Renal pelvis (tissue), 12 donors: ENCODE measurements at places on chromosomes 6 and 20. TPM values are rescaled to one million over a fixed set of nuclear protein-coding genes. Genes with fewer than 3 reads are reported as not detected.

LAMP5 gene
- polyA plus RNA-seq, result 8.1 TPM

EDN1 gene
- polyA plus RNA-seq, result 4.0 TPM

SLC2A10 gene
- polyA plus RNA-seq, result 18.0 TPM

RIPOR3 gene
- 8.5 TPM for polyA plus RNA-seq

SLC35F1 gene
- polyA plus RNA-seq, result 2.7 TPM

SERAC1 gene
- 10.1 TPM for polyA plus RNA-seq

FUT9 gene
- 6.4 TPM for polyA plus RNA-seq

- DNase-seq, result no peak
Observed at GRCh38 chr6:25302677-25303128, 23.5 kb downstream of the CARMIL1 start.

GRCh38 chr6:16723402-16723801 lies 37.9 kb downstream of the ATXN1 start:
- no peak for DNase-seq

GRCh38 chr6:142960098-142960497 lies 15.1 kb upstream of the HIVEP2 start:
- DNase-seq, result no peak

- DNase-seq, result no peak
Observed at GRCh38 chr6:91538622-91539021, 951.8 kb upstream of the MAP3K7 start.

DNA sequence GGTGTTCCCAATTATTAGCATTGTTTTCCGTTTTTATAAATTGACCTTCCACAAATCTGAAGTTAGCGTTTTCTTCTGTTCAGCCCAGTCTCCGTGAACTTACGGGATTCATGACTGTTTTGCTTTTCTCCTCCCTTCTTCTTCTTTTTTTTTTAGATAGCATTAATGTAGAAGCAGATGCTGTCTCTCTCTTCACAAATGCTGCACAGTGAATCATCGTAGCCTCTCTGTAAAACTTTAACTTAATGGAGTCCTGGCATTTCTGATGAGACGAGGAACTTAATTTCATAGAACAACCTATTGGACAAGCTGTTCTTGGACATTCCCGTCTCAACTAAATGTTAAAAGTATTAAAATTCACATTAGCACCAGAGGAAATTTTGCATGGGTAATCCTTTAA lies 138.0 kb upstream of the EEF1E1 start:
- DNase-seq, result no peak

DNA sequence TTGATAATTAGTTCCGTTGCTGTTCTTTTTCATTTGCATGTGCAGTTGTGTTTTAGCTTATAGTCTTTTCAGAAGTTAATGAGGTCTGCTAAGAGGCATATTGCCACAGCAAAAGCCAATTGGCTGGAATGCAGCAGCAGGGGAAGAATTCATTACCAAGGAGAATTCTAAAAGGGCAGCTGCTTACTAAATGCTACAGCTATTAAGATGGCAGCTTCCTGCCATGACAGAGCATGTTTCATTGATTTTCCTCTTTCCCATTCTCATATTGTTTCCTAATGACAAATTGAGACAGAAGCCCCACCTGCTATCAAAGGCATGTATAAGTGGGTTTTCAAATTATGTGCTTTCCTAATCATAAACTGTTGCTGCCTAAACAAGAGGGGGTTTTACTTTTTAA lies 66.6 kb downstream of the CLVS2 start:
- no peak for DNase-seq

GRCh38 chr20:44038681-44039123 lies 124.0 kb downstream of the TOX2 start:
- no peak for DNase-seq

DNA sequence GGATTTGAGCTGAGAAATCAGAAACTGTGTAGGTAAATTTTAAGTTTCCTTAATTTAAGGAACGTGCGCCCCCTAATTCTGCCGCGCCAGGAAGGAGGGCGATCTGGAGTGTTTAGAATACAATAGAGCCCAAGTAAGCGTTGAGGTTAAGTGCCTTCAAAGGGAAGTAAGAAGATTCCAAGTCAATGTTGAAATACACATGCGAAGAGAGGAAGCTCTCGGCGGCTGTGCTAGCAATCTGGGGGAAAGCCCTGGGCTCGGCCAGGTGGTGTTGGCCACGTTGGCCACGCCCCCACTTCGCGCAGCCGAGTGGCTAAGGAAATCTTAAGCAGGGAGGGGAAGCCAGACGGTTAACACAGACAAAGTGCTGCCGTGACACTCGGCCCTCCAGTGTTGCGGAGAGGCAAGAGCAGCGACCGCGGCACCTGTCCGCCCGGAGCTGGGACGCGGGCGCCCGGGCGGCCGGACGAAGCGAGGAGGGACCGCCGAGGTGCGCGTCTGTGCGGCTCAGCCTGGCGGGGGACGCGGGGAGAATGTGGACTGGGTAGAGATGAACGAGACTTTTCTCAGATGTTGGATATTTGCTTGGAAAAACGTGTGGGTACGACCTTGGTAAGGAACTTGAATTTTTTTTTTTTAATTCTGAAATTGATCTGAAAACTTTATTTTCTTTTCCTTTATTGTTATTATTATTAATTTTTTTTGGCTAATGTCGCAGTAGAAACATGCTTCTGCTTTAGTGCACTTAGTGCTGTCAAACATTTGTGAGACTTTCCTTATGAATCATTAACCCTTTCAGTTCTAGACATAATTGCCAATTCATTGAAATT lies at the start of gene PRDM1:
Gene PRDM1 (plus strand): TSS at position 353 of the 830 bp plus-strand sequence. CDS start 218 bp downstream, at position 571.
- peak; percentile 60 for DNase-seq

- DNase-seq, result no peak
Observed at GRCh38 chr6:12174878-12175277, 115.3 kb upstream of the EDN1 start.

DNA sequence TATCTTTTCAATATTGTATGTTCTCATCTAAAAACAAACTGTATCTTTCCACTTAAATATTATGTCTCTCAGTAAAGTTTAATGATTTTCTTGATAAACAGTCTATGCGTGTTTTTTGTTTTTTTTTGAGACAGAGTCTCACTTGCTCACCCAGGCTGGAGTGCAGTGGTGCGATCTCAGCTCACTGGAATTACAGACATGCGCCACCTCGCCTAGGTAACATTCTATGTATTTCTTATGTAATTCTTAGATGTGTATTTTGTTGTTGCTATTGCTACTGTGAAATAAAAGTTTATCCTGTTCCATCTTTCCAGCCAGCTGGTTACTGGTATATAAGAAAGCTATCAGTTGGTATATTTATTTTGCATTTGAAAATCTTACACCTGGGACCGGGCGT lies 29.4 kb downstream of the ABHD12 start:
- DNase-seq, result no peak

DNA sequence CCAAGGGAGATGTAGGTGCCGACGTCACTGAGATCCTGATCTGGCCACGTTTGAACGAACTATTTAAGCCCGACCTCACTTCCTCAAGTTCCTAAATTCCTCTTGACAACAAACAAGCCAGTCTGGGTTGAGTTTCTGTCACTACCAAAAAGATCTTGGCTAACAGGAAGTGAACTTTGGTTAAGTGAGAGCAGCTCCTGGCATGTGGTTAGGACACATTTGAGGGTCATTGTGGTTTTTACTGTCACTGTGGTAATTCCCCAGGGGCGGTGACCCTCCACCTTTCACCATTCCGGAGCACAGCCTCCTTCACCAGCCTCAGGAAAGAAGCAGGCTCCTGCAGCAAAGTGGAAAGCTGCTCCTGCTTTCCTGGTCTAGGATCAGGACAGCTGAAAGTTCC lies 43.1 kb upstream of the ZNF831 start:
- no peak for DNase-seq

- DNase-seq, result no peak
Observed at GRCh38 chr6:69693762-69694161, 103.0 kb downstream of the LMBRD1 start.

DNA sequence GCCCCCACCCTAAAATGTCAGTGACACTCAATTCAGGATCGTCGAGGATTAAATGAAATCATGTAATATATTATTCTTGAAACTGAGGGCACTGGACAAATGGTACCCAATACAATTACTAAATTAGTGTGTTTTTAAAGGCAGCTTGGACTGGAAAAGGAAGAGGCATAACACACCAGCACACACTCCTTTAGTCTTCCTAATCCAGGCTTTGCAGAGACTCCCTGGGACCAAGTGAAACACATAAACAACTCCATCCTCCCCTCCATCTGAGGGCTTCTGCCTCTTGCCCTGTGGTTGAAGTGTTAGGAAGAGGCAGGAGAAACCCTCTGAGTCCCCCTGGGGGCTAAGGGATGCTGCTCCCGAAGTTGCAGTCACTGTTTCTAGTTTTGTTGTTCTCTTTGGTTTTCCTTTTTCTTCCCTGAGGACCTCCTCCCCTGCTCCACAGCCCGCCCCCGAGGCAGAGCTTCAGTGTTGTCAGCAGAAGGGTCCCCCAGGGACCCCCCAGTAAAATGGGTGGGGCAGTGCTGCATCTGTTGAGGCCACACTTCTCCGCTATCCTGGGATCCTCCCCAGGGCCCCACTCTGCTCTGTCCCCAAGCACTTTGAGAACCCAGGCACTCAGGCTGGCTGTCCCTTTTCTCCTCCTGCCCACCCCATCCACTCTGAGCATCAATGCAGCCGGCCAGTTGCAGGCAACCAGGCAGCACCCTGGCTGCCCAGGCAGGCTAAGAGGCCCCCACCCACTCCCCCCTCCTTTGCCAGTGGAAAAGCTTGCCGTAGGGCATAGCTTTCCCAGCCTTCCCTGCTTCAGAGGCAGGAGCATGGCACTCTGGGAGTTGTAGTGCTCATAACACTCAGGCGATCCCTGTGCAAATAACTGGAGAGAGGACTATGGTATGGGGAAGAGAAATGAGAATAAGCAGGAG lies 5.9 kb downstream of the TMEM63B start:
- no peak for DNase-seq
